Umbilical cord (tissue), 2 donors: ENCODE measurements at places on chromosomes 2 and 18.

GRCh38 chr2:54604871-54605270 lies 118.6 kb upstream of the EML6 start:
- DNase-seq: no peak

GRCh38 chr2:3461801-3462492 lies 57.4 kb downstream of the ADI1 start:
- DNase-seq: peak; percentile 54

- DNase-seq: peak; percentile 65
These were observed 1.6 kb downstream of the MTCL1 start for GRCh38 chr18:8706791-8707555.

GRCh38 chr2:28257182-28257581 lies 135.5 kb upstream of the FOSL2 start:
- DNase-seq: no peak

GRCh38 chr2:227238238-227239237 lies 74.1 kb downstream of the COL4A3 start:
- DNase-seq: peak; percentile 65

DNA sequence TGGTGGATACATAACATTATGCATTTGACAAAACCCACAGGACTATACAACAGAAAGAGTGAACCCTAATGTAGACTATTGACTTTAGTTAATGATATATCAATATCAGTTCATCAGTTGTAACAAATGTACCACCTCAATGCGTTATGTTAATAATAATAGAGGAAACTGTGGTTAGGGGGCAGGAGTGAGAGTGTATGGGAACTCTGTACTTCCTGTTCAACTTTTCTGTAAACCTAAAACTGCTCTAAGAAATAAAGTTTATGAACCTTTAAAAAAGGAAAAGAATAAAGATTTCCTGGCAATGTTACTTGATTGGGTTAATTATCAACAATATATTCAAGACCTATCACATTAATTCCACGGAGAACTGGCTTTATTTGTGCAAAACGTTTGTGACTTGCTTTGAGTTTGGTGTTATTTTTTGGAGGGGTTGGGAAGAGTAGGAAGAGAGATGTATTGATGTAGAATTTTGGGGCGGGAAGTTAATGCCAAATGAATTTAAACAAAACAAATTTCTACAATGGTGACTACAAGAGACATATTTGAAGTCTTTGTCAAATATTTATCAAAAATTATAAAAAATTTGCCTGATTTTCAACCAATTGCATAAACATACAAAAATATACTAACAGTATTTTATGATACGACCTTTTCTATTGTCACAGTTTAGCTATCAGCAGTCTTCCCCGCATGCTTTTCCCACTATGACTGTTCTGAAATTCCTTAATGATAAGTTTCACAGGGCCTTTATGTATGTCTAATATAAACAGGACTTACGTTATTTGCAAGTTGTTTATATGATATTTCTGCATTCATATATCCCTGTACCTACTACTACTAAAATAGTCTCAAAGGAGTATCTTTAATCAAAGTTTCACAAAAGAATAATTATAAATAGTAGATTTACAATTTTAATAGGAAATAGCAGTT lies 2.1 kb upstream of the RTN4 start:
- DNase-seq: no peak

GRCh38 chr18:76860411-76860810 lies 38.1 kb downstream of the ZNF236 start:
- no peak for DNase-seq

- no peak for DNase-seq
These were observed 760.5 kb downstream of the SATB2 start for GRCh38 chr2:198697218-198697617.

DNA sequence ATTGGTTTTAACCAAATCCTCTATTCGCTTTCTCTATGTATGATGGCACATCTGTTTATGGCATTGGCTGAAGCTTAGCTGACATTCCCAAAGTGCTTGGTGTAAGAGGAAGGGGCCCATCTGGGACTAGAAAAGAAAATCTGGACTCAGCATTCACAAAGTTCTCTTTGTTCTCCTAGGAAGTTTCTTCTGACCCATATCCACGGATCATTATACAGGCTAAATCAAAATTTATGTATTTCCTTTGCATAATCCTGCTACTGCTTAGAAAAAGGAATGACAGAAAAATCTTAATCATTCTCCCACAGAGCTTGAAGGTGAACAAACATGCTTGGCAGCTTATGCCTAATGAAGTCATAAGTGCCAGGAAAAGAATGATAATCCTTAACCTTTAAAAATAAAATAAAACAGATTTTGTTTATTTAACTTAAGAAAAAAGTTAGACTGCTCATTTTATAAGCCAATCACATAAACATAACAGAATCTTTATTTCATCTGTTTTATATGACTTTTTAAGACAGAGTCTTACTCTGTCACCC lies 88.4 kb downstream of the NYAP2 start:
- DNase-seq: peak; percentile 57

DNA sequence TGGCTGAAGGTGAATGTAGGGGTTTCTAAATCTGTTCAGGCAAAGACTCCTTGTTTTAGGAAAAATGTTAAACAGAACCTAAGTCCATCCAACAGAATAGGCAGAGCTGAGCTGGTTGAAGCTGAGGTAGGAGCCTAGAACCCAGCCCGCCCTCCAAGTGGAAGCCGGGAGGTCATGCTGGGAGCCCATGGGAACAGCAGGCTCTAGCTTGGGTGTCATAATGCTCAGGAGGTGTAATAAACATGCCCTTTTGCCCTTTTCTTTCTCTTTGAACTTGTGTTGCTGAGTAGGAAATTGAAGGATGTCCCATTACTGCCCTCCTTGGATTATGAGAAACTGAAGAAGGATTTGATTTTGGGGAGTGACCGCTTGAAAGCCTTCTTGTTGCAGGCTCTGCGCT lies 60.3 kb downstream of the ARMC9 start:
- no peak for DNase-seq

- DNase-seq: no peak
These were observed 213.0 kb downstream of the TNS1 start for GRCh38 chr2:217789736-217790181.
